ENCODE measurements at places on chromosomes 2 and 18.
A peak's percentile ranks its signal among the peaks of the same experiment; 100 is the strongest.

DNA sequence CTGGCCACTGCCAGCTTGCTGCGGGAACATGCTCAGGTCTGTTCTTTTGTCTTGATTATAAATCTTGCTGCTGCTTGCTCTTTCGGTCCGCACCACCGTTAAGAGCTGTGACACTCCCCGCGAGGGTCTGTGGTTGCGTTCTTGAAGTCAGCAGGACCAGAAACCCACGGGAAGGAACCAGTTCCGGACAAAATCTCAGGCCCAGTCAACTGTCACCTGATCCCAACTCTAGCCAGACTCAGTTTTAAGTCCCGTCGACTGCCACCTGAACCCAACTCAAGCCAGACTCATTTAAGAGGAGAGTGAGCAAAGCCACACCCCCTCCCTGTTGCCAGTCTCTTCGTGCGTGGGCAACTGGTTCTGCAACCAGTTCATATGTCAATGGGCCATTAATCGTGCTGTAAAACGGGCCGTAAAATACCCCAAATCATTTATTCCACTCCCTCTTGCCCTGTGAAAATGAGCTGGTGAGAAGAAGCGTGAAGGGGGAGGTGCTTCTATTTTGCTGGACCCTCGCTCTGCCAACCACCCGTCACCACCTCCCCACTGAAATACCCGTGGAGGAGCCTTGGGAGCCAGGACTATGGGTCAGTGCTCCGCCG, 224.3 kb downstream of the NDUFA10 start:
- DNase-seq: no peak

GRCh38 chr2:128549646-128550260, 231.1 kb upstream of the HS6ST1 start:
- no peak for DNase-seq

GRCh38 chr2:158502974-158503373, 46.2 kb downstream of the PKP4 start:
- no peak for DNase-seq

DNA sequence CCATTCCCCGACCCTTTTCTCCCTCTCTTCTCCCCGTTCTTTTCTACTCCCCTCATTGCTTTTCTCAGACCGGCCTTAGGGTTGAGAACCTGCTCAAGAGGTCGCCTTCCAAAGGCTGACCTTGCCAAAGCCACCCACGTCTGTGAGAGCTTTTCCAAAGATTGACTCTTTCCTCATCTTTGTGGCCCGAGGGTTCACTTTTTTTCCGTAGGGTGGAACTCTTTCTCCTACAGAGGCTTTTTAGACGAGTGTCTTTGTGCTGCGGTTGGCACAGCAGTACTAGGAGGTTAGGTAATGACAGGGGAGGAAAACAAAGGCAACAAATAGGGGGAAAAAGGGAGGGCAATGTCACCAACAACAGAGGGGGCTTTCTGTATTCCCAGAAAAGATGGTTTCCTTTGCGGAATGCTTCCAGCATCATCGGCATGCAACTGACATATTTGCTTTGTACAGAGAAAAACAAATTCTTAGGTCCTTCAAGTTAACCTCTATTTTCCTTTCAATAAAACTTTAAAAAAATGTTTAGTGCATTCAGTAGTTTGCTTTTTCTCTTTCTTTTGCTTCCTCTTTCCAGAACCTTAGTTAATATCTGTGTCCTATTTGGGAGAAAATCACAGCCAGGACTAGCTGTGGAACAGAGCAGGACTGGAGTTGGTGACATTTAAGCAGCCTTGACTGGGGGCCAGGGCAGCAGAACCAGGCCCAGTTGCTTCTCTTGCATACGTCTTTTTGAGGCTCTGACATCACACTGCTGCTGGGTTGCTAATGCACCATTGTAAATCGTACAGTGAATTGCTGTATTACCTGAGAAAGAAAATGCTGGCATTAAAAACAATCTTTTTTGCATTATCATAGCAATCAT, 188.1 kb upstream of the FANCL start:
- no peak for DNase-seq

DNA sequence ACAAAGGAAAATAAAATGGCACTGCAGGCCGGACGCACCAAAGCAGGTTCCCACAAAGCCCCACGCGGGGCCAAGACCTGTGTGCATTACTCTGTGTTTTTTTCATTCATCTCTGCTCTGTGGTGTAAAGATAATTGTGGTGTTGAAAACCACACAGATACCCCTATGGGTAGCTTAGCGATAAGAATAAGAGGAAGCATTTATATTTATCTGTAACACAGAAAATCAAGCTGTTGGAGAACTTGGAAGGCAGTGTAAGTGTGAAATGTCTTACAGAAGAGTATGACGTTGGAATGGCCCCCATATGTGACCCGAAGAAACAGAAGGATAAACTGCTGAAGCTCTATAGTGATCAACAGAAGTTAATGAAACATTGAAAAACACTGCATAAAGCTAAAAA, 20.3 kb upstream of the MARCO start:
- DNase-seq: no peak

DNA sequence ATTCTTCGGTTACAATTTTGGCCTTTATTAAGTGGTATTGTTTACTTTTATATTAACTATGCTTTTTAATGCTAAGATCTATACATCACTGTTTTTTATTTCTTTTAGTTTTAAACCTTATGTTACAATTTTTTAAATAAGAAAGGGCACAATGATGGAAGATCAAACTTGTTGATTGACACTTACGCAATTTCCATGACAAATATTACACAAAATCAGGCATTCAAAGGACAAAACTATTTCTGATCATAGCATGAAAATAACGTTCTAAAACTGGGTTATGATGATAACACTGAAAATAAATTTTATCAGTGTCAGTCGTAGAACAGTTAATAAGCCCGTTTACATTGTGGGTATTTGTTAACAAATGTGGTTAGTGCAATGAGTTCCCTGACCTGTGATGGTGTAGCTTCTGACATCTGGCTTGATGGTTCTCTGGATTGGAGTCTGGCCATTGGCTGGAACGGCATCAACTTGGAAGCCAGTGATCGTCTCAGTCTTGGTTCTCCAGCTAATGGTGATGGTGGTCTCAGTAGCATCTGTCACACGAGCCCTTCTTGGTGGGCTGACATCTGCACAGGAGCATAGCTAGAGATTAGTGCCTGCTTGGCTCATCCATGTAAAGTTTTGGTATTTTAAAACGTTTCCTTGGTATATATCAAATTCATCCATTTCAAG, 59.6 kb downstream of the FN1 start:
- DNase-seq: no peak

- DNase-seq: no peak
These were observed 52.6 kb downstream of the DPP10 start for GRCh38 chr2:114495046-114495445.

DNA sequence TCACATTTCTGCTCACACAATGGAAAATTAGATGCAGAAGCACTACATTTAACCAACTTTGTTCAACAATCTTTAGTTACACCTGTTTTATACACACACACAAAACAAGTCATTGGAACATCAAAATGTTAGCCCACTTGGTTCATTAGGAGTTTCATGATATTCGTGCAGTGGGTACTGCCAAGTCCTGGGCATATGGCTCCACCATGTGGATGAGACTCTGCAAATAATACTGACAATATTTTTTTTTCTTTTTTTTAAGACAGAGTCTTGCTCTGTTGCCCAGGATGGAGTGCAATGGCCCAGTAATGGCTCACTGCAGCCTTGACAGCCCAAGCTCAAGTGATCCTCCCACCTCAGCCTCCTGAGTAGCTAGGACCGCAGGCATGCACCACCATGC, 34.5 kb upstream of the GRB14 start:
- DNase-seq: no peak

- no peak for DNase-seq
These were observed 64.3 kb downstream of the EDAR start for GRCh38 chr2:108924580-108925251.

DNA sequence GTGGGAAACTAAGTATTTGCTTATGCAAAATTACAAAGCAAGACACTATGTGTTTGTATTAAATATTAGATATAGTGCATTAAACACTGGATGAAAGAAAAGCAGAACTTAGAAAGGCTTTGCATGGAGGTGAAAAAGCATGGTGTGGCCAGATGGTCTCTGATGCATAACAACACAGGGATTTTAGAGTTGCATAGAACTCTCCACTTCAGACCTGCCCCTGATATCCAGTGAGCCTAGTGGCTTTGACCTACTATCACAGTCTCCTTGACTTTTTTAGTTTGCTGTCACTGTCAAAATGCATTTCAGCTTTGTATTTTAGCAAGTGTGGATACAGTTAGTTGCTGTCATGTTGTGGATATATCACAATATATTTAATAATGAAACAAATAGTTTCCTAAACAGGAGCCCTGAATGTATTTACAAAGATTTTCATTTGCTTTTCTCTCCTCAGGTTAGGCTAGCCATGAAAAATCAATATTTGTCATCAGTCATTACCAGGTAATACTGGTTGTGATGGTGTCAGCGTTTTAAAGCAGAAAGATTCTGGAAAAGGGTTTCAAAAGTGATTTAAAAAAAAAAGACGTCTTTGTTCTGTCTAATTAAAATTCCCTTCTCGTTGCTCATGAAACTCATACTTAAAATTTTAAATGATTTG, 5.2 kb downstream of the CSRNP3 start:
- no peak for DNase-seq

DNA sequence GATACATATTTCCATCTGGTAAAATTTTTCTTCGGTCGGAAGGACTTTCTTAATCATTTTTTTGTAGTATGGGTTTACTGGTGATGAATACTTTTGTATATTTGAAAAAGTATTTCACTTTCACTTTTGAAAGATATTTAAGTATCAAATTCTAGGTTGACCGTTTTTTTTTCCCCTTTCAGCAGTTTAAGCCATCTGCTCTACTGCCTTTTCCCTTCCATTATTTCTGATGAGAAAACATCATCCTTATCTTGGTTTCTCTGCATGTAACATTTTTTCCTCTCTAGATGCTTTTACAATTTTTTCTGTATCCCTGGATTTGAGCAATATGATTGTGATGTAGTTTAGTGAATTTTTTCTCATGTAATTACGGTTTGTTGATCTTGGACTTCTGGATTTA, 87.0 kb downstream of the MTX2 start:
- DNase-seq: no peak

- DNase-seq: no peak
These were observed 182.1 kb downstream of the SCG2 start for GRCh38 chr2:223420048-223420447.

- DNase-seq: peak; percentile 97
These were observed 155.5 kb upstream of the ACVR2A start for GRCh38 chr2:147689220-147689909.

GRCh38 chr18:43170586-43170985, 55.1 kb upstream of the RIT2 start:
- DNase-seq: no peak

DNA sequence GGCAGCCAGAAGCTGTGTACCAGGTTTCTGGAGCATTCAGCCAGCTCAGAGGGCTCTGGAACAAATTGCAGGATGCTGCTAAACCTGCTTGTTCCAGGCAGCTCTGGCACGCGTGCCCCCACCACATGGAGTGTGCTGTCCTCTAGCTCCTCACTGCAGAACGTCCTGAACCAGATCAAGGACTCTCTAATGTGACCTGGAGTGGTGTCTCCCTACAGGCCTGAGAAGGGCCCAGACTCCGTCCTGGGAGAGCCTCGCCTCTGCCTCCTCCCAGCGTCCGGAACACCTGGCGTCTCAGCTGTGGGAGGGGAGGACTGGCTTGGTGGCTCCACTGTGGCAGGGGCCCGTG, 115.6 kb upstream of the GPC1 start:
- DNase-seq: no peak

DNA sequence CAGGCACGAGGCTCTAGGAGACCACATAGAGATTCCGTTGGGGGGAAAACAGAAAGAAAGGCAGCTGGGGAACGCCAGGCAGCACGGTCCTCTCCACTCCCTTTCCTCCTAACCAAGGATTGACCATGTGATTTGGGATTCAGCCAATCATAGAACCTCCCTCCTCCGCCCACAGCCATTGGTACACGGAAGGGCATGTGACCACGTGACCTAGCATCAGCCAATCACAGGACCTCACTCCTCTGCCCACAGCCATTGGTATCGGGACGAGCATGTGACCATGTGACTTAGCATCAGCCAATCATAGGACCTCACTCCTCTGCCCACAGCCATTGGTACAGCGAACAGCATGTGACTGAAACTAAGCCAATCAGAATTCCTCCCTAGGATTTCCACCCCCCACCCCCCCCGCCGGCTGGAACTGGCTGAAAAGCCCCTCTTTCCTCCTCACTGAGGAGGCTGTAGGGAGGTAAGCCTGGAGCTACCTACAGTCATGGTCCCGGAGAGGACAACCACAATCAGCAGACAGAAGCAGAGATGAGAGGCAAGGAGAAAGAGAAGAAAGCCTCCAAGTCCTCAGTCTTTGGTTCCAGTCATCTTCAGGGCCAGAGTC, 7.6 kb downstream of the SERPINE2 start:
- no peak for DNase-seq

- peak; percentile 57 for DNase-seq
These were observed 5.5 kb upstream of the SFT2D3 start for GRCh38 chr2:127695491-127696472.

Data from inflammatory macrophage (primary cell).